Stimulated activated CD8-positive, alpha-beta memory T cell treated with anti-CD3 and anti-CD28 coated beads, Interleukin-7, amount 100 ng/mL, for 1 hour (primary cell): ENCODE measurements at places on chromosomes 1 and 21.

DNA sequence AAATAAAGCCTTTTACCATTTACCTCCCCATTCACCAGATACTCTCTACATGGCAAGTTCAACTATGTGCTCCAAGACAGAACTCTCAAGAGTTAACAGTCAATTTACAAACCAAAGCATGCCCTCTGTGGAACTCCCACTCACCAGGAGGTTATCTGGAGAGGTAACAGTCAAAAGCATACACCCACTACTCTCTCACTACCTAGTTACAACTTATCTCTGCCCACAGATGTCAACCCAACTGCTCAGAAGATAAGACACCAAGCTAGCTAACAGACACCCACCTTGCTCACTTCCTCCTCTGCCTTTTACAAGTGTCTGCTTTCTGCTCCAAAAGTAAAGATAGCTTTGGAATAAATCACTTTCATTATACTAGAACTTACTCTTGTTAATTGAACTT lies 131.0 kb downstream of the TRIM33 start:
- DNase-seq: no peak

GRCh38 chr1:246182149-246182851 lies 324.8 kb downstream of the SMYD3 start:
- DNase-seq: no peak

DNA sequence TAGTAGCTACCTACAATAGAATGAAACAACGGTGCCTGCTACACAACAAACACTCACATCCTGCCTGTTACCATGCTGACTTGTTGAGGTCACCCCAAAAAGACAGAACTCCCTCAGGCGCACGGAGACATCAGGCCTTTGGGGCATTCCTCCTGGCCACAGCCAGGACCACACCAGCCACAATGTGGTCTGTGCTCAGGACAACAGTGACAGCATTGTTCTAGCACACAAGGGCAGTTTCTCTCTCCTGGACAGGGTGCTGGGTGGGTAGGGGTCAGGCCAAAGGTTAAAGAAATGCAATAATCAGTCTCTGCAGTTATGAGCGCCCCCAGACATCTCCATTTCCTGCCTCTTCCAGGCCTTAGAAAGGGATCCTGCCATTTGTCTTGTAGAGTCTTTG lies 39.5 kb downstream of the CTNNBIP1 start:
- DNase-seq: no peak

DNA sequence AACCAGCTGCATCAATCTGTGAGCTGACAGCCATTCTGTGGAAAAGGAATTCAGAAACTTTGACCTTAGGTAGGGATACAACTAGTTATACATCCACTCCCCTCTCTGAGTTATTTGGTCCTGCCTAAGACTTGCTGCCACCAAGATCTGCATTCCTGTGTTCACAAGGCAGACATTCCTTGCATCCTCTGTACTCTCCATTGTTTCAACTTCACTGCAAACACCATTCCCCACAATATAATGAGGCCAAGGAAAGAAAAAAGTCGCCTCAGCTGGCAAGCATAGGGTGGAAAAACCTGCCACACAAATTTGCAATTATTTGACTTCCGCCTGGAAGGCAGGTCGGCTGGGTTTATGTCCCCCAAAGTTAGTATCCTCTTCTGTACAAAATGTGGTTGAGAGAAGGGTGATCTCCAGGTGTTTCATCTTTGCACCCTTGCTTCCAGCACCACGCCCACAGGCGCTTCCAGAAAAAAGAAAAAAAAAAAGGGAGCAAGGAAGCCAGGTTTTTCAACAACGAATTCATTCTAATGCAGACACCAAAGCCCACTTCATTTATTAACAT lies 676 bp upstream of the CTTNBP2NL start:
- no peak for DNase-seq

DNA sequence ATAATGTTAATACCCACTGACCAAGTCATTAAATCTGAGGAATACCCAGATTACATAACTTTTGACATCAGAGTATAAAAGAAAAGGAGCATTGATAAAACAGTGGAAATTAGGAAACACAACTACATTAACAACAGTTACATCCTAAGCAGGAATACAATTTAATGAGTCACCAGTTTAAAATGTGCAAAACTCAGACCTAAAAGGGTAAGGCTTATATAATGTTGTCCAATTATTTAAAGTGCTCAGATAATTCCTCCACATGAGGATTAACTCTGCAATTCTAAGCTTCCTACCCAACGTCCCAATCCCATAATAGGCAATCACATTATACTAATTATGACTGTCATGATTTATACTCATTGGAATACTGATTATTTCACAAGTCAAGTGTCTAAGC lies 50.5 kb downstream of the ABL2 start:
- no peak for DNase-seq

GRCh38 chr1:212774584-212774983 lies 17.0 kb downstream of the NSL1 start:
- no peak for DNase-seq

DNA sequence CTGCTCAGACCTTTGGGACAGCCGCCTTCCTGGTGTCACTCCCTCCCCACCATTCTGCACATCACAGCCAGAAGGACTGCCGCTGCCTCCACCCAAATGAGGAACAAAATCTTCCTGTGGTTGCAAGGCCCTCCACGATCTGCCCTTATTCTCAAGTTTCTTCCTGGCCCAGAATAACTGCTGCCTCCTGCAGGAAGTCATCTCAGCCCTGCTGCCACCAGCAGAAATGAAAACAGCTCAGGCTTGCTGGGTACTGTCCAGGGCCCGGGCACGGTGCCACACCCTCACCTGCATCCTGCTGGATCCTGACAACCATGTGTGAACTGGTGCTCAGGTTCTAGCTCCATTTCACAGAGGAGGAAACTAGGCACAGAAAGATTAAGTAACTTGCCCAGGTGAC lies 2.8 kb downstream of the CLDN19 start:
- DNase-seq: no peak

DNA sequence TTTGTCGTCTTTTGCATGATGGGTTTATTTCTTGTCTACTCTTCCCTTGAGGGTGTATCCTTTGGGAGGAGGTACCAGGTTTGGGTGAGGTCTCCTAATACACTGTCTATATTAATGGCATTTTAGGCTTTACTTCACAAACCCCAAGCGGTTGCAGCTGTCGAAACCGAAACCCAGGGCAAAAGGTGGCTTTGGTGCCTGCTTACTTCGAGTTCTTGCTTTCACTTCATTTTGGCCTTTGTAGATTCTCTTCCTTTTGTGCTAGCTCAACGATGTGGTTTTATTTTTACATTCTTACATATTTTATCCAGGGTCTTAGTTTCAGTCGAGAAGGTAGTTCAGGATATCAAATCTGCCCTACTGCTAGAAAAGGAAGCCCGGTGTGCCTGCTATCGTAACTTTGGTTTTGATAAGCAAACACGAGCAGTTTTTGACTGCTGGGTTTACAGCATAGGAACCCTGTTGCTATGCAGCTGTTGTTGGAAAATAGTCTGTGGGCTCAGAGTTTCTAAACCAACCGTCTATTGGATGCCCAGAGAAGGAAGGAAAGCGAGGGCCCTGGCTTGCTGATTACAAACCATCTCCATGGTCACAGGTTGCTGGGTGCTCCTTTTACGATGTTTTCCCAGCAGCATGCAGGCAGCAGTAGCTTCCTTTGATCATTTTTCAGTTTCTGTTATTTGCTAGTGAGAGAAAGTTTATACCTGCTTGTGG lies 9.8 kb upstream of the TSPAN2 start:
- peak; percentile 24 for DNase-seq

DNA sequence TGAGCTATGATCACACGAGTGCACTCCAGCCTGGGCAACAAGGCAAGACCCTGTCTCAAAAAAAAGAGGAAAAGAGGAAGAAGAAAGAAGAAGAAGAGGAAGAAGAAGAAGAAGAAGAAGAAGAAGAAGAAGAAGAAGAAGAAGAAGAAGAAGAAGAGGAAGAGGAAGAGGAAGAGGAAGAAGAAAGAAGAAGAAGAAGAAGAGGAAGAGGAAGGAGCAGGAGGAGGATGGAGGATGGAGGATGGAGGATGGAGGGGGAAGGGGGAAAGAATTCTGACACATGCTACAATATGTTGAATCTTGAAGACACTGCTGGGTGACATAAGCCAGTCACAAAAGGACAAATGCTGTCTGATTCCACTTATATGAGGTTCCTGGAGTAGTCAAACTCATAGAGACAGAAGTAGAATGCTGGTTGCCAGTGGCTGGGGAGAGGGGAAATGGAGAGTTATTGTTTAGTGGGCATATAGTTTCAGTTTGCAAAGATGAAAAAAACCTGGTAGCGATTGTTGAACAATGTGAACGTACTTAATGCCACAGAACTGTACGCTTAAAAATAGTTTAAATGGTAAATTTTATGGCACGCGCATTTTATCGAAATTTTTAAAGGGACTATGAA lies 47.3 kb upstream of the COA6 start:
- DNase-seq: no peak

DNA sequence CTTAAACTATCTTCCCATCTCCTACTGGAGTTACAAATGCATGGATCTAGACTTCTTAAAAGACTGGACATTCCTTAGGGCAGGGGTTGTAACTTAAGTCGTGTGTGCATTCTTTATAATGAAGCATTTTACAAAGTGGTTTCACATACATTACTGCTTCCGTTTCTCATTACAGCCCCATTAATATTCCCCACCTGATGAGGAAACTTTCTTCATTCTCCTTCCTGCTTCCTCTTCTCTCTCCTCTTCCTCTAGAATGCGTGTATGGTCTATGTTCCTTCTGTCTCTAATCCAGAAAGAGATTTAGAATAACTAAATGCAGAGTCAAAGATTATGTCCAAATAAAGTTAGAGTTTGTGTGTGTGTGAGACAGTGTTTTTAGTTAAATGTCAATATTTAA lies 1.8 kb upstream of the CAP1 start:
- DNase-seq: no peak

DNA sequence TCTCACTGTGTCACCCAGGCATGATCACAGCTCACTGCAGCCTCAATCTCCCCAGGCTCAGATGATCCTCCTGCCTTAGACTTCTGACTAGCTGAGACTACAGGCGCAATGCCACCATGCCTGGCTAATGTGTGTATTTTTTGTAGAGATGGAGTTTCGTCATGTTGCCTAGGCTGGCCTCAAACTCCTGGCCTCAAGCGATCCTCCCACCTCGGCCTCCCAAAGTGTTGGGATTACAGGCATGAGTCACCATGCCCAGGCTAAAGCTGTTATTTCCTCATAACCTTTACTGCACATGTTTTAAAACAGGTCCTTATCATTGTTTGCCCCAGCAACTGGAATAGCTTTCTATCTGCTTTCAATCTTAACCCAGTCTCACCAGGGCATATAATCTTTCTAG lies 2.9 kb downstream of the SARS1 start:
- DNase-seq: no peak

GRCh38 chr1:232557096-232557495 lies 72.8 kb downstream of the SIPA1L2 start:
- no peak for DNase-seq

- no peak for DNase-seq
These were observed 131.8 kb downstream of the MIS18A start for GRCh38 chr21:32147041-32147440.

DNA sequence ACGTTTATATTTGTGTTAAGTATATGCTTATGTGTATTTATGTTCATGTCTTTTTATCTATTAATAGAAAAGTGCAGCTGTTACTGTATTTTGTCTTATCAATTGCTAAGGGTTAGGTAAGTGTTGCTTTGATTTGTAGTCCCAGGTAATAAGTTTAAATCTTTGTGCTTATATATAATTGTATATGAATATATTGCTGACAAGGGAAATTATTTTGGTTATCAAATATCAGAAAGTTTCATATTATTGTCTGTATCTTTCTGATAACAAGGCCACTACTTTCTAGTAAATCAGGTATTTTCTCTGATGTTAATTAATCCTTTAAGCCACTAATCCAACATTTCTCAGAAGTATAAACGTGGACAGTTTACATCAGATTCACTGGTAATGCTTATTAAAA lies 21.3 kb downstream of the GPR52 start:
- DNase-seq: no peak

GRCh38 chr1:196355206-196355786 lies 252.9 kb downstream of the KCNT2 start:
- no peak for DNase-seq

DNA sequence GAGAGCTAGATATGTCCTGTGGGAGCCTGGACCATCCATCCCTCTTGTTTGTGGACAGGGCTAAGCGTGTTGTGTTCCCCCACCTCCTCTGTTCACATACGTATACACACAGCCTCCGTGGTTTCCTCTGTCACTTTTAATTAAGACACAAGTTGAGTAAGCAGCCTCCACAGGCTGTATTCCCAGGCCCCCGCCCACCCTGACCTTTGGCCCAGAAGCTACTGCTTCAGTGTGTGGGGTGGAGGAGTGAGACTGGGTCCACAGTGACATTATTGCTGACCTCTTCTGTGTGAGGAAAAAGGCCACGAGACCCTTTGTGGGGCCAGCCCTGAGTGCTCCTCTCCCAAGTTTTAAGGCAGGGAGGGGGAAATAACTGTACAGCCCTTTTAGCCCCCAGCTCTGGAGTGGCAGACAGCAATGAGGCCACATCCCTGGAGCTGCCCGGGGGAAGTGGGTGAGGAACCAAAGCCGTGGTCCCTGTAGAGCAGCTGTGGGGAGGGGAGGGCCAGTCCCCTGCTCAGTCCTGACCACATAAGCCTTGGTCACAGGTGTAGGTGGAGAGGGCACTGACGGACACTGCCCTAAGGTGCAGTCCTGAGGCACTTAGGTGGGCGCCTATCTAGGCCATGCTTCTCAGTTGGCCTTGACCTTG lies 4.4 kb downstream of the ELOVL1 start:
- no peak for DNase-seq

DNA sequence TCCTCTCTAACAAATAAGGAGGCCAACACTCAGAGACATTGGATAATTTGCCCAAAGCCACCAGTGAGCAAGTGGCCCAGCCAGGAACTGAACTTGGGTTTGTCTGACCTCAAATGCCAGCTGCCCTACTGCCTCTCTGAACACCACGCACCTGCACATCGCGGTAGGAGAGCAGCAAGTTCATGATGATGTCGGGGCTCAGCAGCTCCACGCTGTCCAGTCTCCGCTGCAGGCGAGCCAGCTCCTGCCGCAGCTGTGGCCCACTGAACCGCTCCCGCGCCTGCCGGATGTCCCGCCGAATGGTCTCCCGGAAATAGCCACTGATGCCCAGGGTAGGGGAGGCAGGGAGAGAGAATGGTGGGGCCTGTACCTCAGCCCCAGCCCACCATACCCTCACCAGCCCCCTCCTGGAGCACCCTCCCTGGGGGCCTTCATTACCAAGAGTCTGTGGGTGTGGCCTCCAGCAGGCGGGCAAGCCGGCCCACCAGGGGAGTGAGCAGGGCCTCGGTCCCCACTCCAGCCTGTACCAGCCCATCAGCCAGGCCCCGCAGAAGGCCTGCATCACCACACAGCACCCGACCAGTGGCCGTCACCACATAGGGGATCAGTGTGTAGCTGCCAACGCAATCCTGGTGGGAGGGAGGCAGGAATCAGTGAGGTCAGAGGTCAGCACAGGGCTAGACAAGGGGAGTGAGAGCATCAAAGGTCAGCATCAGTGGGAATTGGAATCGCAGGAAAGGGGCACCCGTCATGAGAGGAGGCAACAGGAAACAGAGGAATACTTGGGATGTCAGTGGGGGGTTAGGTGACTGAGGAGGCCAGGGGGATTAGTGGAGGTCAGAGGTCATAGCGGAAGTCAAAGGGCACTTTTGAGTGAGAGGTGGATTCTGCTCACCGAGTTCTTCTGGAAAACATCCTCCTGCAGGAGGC lies 2.7 kb downstream of the MAP3K6 start:
- DNase-seq: no peak

- DNase-seq: no peak
These were observed 12.8 kb downstream of the ZDHHC18 start for GRCh38 chr1:26839339-26839722.

GRCh38 chr1:183210681-183211080 lies 24.6 kb downstream of the LAMC2 start:
- DNase-seq: no peak
